ENCODE measurements at places on chromosomes 12 and 14.

DNA sequence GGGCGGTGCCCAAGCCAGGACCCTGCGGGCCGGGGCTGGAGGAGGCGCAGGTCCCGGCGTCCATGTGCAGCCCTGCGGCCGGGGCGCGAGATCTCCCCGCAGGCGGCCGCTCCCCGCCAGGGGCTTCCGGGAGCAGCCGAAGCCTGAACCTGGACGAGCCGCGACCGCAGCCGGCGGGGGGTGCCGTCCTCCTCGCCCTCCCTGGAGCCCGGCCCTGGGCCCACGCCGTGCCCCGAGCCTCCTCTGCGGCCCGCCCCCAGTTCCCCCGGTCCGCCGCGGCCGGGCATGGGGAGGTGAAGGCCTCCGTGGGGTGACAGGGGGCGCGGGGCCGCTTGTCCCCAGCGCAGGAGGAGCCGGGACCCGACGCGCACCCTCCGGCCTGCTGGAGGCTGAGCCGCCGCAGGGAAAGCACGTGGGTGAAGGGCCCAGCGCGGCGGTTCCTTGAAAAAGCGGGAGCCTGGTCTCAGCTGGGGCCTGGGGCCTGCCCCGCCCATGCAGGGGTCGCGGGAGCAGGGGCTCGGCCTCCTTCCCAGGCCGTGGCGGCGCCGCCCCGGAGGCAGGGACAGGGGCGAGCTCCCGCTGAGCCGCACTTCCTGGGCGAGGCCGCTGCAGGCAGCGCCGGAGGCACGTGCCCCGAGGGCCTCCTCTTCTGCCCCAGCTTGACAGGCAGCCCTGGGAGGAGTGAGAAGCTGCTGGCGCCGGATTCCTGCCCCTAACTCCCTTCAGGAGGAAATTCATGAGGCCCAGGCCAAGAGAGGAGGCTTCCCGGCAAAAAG is 55.6 kb upstream of the PPP2R5C start:
- DNase-seq: no peak

DNA sequence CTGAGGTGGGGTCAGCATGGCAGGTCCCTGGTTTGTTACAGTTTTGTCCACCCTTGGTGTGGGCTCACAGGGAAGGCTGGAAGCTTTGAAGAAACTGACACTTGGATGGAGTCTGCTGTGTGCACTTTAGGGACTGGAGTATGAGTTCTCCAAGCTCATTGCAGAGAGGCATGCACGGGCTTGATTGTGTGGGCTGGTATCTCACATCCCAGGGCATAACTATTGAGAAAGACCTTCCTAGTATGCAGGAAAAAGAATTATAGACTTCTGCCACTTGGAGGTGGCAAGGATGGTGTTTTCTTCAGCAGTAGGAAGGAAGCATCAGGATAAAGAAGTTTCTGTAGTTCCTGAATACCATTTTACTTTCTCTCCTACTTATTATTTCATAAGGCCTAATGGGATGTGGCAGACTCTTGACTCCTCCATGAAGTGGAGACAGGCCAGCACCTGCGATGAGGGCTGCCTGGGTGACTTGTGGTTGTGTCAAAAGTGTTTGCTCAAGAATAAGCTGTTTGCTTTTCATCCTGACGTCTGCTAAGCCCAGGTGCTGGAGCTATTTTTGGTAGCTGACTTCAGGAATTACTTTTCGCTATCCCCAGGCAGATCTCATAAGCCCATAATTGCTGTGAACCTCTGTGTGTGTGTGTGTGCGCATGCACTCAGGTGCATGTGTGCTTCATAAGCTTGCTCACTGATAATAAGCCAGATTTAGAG is 125.8 kb downstream of the KTN1 start:
- no peak for DNase-seq

DNA sequence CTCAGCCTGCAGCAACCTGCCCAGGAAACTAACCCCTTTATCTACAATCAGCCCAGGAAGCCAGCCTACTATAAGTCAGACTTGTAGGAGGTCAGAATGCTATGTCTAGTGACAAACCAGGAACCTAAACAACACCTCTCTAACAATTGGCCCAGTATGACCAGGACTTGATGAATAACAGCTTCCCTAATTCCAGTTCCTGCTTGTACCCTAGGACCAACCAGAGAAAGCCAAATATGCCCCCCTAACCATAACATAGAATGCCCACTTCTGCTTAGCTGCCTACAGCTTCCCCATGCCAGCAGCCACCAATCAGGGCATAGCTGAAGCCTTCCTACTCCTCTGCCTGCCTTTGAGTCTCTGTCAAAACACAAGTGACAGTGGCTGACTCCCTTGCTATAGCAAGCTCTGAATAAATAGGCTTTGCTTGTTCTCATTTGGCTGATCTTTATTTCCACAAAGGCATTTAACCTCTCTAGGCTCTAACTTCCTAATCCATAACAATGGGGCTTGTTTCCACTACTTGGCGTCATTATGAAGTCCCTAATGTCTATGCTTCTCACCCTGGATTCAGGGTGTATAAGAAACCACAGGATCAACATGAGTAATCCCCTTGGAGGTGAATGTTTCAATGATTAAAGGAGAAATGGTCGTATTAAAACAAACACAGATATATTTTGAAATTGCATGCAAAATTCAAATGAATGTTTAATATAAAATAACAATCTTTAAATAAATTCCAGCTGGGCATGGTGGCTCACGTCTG is 220.2 kb downstream of the ANO6 start:
- DNase-seq: no peak

- DNase-seq: no peak
Observed at GRCh38 chr12:45406988-45407850, 191.3 kb downstream of the ANO6 start.

- DNase-seq: no peak
Observed at GRCh38 chr14:24665440-24665991, 31.5 kb upstream of the GZMB start.

- DNase-seq: no peak
Observed at GRCh38 chr14:25520821-25521220, 470.9 kb upstream of the STXBP6 start.

DNA sequence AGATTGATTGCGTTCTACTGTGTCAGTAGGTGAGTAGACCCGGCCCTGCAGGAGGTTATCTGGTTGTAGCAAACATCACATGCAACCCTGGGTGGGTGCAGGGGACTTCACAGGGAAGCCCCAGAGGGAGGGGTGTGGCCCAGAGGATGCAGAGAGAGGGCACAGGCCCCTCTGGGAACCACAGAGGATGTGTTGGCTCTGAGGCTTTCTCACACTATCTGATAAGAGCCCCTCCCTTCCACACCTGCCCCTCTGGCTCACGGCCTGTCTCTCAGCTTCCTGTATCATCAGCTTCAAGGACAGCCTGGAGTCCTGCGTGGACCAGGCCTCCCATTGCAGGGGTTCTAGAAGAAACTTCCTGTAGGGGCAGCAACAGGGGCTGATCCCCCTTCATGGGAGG is 101.9 kb downstream of the RIN3 start:
- DNase-seq: no peak

GRCh38 chr12:57094208-57095160 is 5.6 kb downstream of the NAB2 start:
- DNase-seq: no peak

GRCh38 chr12:5012337-5012736 is 31.3 kb upstream of the KCNA5 start:
- no peak for DNase-seq

- no peak for DNase-seq
Observed at GRCh38 chr12:40344312-40344711, 119.5 kb downstream of the LRRK2 start.

GRCh38 chr14:89720741-89721729 is 233.5 kb downstream of the EFCAB11 start:
- no peak for DNase-seq

GRCh38 chr14:54226103-54226502 is 170.7 kb upstream of the CDKN3 start:
- no peak for DNase-seq

- DNase-seq: no peak
Observed at GRCh38 chr12:113077057-113077858, 20.7 kb downstream of the DTX1 start.

DNA sequence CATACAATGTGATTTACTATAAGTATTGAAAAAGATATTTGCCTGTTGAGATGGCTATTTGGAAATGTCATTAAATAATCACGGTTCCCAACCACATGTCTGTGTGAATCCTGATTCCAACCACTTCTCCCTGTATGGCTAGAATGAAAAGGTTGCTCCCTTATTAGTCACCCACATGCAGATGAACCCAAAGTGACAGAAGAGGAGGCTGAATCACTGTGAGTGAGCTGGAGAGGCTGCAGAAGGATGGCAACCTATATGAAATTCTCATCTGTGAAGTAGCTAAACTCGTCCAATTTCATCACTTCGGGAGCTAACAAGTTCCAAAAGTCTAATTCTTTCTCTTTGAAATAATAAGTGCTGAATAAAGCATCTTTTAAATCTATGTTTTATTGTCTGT is 300.5 kb downstream of the PRKD1 start:
- DNase-seq: no peak

GRCh38 chr14:60756847-60757246 is 22.3 kb downstream of the MNAT1 start:
- no peak for DNase-seq

GRCh38 chr12:102765736-102766135 is 151.3 kb downstream of the PAH start:
- DNase-seq: no peak

- no peak for DNase-seq
Observed at GRCh38 chr14:103362780-103363179, 22.4 kb upstream of the MARK3 start.

GRCh38 chr12:52253391-52254179 is 20.5 kb downstream of the KRT7 start:
- DNase-seq: no peak

- DNase-seq: no peak
Observed at GRCh38 chr12:80749456-80749855, 32.7 kb downstream of the MYF5 start.

GRCh38 chr14:72084935-72085334 is 152.7 kb downstream of the RGS6 start:
- no peak for DNase-seq

GRCh38 chr14:104895786-104896661 is 28.7 kb upstream of the PLD4 start:
- no peak for DNase-seq

DNA sequence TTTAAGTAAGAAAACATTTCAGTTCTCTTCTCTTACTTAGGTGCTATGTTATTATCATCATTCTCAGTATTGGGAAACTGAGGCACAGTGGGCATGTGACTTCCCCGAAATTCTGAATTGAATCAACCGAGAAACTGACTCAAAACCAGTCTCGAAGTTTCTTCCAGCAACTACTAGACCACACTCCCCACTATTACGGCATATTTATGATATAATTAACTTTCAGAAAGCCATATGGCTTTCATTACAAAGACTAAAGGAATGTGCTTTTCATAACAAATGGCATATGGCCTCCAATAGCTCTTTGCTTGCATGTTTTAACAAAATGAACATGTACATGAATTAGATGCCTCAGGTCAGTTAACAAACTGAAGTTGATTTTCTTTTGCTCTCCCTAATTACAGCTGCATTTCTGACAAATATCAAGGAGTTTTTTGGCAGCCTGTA is 182.9 kb upstream of the SLC38A2 start:
- DNase-seq: no peak

DNA sequence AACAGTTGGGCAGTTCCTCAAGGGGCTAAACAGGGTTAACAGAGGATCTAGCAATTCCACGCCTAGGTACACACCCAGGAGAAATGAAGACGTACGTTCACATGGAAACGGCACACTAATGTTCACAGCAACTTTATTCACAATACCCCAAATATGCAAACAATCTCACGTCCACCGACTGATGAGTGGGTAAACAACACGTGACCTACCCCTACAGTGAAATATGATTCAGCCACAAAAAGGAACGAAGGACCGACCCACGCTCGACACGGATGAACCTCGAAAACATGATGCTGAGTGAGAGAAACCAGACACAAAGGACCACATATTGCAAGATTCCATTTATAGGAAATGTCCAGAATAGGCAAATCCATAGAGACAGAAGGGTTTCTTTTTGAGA is 112.7 kb downstream of the NCOR2 start:
- no peak for DNase-seq

DNA sequence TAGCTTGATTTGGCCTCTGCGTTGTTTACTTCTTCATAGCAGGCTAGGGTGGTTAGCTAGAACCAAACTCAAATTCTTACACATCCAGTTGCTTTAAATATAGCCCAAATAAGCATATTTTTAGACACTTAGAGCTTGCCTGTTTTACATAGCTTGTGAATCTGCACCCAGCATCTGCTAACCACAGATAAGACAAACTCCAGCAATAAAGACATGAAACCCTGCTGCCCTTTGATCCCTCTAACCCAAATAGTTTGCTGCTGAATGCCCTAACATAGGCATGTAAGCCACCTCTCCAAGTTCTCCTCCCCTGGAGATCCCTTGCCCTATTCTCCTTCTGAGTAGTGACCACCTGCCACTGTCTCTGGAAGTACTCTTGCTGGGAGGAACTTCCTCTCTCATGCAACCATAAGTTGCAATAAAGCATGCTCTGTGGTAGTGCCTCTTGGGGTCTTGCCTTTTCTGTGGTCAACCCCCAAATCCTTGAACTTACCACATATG is 185.6 kb downstream of the TMEM117 start:
- no peak for DNase-seq

GRCh38 chr14:105337966-105338741 is 23.6 kb downstream of the PACS2 start:
- DNase-seq: no peak

GRCh38 chr14:25988536-25988935 is 609.3 kb downstream of the NOVA1 start:
- DNase-seq: no peak

DNA sequence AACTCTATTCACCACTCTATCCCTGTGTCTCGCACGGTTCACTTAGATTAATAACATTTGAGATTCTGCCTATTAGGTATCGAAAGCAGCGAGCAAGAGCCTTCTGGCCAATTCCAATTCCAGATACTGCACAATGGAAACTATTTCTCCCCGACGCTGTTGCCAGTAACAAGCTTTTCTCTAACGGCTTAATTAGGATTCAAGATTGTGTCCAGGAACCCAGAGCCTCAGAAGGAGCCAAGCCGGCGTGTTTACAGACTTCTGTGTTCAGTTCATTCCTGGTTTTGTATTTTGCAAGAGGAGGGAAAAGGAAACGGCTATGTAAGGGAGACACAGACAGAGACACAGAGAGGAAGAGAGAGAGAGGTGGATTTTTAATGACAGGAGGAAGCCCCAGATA is 185.6 kb downstream of the DICER1 start:
- DNase-seq: no peak

GRCh38 chr14:67962215-67962644 is 142.7 kb downstream of the RAD51B start:
- DNase-seq: no peak
